ENCODE measurements at places on chromosomes 4 and X.

- DNase-seq = no peak
Measured at GRCh38 chr4:3253808-3254207, 4.8 kb downstream of the MSANTD1 start.

DNA sequence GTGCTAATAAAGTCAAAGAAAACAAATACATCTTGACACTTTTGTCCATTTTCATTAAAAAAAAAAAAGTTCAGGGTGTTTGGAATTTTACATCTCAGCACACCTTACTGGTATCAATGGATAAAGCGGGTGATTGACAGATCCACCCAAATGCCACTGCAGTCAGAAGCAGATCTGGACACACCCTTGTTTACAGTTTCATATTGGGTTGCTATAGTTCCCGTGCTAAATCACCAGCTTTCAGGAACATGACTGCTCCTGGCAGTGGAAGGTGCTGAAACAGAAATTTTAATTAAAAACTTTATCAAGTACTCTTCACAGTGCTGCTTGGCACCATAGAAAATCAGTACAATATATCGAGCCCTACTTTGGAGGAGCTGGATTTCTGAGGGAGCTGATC lies 116.3 kb downstream of the STOX2 start:
- DNase-seq = no peak

GRCh38 chr4:105710678-105711077 lies 2.1 kb downstream of the GSTCD start:
- no peak for DNase-seq

GRCh38 chr4:160180211-160180610 lies 1077.3 kb downstream of the RAPGEF2 start:
- DNase-seq = no peak

GRCh38 chr4:108878806-108879205 lies 116.0 kb upstream of the ETNPPL start:
- no peak for DNase-seq

DNA sequence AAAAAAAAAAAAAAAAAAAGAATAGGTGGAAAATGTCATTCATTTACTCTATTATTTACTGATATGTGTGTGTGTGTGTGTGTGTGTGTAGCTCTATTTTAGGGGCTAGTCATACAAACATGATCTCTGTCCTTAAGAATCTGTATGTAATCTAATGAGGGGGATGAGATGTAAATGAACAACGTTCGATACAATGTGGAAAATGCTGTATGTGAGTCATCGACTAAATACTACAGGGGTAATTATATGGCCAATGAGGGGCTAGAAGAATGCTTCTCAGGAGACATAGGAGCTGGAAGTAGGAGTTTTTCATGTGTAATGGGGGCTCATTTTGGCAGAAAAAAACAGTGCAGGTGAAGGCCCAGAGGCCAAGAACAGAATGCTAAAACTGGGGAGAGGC lies 41.9 kb downstream of the LEF1 start:
- DNase-seq = no peak

DNA sequence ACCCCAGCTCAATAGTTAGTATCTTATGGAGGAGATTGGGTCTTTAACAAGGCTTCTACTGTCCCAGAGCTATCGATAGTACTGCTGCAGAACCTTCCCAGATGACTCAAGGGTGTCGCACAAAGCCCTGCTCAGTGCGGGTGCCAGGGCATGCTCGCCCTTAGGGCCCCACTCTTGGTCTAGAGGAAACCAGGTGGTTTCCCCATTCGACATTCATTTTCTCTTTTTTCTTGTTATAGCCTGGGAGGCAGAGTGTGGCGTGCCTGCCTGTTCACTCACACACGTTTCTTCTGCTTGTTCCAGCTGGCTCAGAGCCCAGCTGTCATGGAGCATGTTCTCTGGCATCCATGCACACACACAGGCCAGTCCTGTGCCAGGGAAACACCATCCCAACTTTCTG lies 144.5 kb downstream of the SMIM20 start:
- DNase-seq = no peak

DNA sequence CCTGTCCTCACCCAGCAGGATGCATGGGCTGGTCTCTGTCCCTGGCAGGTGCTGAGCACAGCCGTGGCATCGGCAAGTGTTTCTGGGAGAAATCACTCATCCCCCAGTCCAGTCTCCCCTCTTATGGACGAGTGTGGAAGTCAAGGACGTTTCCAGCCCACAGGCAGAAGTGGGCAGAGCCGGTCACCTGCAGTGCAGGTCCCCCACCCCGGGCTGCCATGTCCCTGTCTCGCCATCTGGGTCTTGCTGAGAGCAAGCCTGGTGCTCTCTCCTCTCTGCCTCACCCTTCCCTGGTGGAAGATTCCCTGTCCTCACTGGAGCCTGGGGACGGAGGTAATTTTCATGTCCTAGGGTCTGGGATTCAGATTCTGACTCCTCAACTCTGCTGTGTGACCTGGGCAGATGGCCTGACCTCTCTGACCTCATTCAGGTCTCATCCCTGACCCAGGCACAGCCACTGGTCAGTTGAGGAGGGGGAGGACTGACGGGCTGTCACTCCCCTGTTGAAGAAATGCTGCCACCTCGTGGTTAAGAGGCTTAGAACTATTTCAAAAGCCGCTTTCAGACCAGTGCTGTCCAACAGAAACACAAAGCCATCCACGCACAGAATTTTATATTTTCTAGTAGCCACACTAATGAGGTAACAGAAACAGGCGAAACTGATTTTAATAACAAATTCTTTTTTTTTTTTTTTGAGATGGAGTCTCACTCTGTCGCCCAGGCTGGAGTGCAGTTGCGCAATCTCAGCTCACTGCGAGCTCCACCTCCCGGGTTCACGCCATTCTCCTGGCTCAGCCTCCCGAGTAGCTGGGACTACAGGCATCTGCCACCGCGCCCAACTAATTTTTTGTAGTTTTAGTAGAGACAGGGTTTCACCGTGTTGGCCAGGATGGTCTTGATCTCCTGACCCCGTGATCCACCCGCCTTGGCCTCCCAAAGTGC lies 1.8 kb downstream of the CPZ start:
- DNase-seq = no peak

- no peak for DNase-seq
Measured at GRCh38 chr4:65033899-65034298, 624.6 kb upstream of the TECRL start.

DNA sequence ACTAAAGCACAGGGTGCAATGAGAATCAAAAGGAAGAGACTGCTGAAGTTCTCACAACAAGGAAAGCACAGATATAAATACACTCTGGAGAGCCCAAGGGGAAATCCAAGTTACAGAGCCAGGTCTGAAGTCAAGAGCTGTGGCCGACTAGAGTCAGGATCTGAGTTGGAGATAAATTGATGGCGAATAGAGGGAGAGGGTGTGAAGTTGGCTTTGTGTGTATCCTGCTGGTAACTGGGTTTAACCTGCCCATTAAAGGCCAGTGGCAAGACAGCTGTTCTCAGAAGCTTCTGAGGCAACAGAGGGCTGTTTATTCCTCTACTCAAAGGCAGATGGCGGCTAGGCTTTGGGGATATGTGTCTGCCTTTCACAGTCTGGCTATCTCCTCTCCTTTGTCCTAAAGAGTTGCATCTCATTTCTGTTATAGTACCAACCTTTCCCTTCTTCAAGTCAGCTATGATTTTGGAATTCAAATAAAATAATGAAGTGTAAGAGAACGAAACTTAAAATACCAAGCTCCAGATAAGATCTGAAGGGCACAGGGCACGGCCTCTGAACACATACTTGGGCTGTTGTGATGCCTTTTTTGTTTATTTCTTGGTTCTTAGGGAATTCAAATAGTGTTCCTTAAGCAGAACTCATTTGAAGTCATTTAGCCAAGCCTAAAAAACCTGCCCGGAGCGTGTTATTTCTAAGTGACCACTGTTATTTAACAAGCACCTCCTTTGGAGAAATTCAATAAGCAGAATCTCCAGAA lies 142.1 kb downstream of the APBB2 start:
- DNase-seq = no peak

DNA sequence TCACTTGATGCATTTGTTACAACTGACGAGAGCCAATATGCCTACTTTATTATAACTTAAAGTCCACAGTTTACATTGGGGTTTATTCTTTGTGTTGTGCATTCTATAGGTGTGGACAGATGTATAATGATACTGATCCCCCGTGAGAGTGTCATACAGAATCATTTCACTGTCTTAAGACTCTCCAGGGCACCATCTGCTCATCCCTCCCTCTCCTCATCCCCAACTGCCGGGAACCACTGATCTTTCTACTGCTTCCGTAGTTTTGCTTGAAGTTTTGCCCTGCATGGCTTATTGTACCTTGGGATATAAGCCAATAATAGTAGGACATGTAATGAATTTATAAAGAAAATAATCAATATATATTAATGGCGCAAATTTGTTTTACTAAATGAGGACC lies 137.8 kb upstream of the MSX1 start:
- no peak for DNase-seq

DNA sequence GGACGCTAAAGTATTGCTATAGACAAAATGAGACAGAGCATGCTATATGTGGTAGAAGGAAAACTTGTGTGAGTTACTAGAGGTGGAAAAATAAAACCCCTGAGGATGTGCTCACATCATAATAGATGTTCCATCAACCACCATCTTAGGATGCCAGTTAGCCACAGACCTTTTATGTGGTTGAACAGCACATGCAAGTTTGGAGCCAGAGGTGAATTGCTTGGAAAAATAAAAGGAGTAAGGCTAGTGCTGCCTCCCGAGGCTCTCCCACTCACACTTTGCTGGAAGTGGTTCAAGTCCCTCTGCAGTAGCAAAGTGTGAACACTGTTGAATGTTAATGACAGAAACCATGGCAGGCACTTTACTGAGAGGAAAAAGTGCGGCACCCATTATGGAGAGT lies 39.4 kb upstream of the PPARGC1A start:
- DNase-seq = no peak

- DNase-seq = no peak
Measured at GRCh38 chr4:140645196-140645595, 76.4 kb upstream of the UCP1 start.

- DNase-seq = no peak
Measured at GRCh38 chrX:12814420-12814819, 23.2 kb downstream of the PRPS2 start.

DNA sequence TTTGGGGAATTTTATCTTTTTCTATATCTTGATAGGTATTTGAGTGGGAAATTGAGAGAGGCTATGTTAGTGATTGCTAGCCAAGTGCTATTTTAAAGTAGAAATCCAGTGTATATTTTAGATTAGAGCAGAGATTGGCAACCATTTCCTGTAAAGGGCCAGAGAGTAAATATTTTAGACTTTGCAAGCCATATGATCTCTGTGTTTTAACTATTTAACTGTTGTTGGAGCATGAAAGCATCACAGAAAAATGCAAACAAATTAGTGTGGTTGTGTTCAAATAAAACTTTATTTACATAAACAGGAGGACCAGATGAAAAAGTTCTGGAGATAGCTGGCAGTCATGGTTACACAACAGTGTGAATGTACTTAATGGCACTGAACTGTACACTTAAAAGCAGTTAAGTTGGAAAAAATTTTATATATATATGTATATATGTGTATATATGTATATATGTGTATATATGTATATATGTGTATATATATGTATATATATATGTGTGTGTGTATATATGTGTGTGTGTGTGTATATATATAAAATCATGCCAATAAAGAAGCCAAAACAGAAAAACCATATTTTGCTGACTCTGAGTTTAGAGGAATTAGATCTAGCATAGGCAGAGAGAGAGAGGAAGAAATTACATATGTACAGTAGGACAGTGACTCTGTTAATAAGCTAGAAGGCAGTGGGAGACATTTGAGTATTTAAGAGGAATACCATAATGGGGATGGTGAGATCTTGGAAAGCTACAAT lies 83.4 kb downstream of the TMEM164 start:
- no peak for DNase-seq

- DNase-seq = no peak
Measured at GRCh38 chrX:121014826-121015225, 29.3 kb upstream of the CT47A1 start.

GRCh38 chr4:70195425-70195824 lies at the start of gene ODAM:
Gene ODAM (plus strand): TSS chr4:70195725. CDS start chr4:70196544, 819 bp downstream.
- no peak for DNase-seq

GRCh38 chr4:162644346-162644745 lies 480.5 kb upstream of the FSTL5 start:
- DNase-seq = no peak

DNA sequence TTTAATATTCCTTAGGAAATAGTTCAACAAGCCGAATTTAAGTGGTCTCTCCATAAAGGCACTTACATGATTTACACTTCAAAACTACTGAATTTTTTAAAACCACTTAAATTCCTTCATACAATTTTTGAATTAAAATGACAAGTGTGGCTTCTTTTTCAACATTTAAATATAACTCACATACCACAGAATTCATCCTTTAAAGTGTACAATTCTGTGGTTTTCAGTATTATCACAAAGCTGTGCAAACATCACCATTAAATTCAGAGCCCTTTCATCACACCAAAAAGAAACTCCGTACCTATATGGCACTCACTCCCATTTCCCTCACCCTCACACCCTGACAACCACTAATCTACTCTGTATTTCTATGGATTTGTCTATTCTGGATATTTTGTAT lies 200.9 kb upstream of the MAB21L2 start:
- DNase-seq = no peak

- peak; percentile 45 for DNase-seq
Measured at GRCh38 chr4:108018040-108018883, 28.6 kb downstream of the HADH start.

- no peak for DNase-seq
Measured at GRCh38 chr4:70778888-70779422, 57.2 kb downstream of the RUFY3 start.

- DNase-seq = no peak
Measured at GRCh38 chr4:73596001-73596400, 24.2 kb downstream of the RASSF6 start.

GRCh38 chrX:85309717-85310116 lies 65.9 kb downstream of the ZNF711 start:
- no peak for DNase-seq

DNA sequence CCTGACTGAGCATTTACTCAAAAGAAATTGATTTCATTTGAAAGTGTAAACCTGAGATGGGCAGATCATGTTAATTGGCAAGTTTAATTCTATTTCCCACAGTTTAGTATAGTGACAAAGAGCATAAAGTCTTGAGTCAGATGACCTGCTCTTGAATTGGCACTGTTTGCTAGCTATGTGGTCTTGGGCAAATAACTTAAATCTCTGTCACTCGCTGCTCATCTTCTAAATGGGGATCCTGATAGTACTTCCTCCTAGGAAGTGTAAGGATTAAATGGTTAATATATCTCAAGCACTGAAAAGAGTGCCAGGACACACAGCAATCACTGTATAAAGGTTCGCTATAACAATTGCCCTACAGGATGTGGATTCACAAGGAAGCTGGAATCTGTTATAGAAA lies 242.8 kb upstream of the JADE1 start:
- no peak for DNase-seq

DNA sequence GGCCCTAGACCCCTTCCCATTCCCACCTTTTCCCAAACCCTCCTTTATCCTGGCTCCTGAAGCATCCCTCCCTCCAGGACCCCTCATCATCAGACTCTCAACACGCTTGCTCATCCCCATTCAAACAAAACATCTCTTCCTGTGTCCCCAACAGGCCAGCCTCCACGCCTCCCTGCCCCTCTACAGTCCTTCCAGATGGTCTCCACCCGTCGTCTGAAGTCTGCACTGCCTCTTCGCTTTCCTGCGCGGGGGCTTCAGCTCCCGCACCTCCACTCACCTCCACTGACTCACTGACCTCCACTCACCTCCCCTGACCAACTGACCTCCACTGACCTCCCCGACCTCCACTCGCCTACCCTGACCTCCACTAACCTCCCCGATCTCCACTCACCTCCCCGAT lies 39.8 kb downstream of the JAKMIP1 start:
- DNase-seq = no peak
